Ureter (tissue), 1 donor: ENCODE measurements at places on chromosomes 4 and X.

DNA sequence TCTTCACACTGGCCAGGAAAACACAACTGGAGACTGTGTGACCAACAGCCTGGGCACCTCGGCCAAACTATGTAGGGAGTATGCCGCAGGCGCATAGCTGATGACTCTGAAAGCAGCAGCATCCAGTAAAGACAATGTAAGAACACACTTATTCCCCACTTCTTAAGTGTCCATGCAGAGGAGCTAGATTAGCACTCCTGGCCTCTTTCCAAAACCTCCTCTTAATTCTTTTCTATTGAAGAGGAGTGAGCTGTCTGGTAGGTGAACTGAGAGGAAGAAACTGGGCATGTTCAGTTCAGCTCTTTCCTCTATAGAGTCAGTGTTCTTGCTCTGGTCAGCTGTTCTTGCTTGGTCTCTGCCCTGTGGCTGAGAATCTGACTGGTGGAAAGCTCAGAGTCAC lies 21.1 kb downstream of the NMU start:
- no peak for DNase-seq

DNA sequence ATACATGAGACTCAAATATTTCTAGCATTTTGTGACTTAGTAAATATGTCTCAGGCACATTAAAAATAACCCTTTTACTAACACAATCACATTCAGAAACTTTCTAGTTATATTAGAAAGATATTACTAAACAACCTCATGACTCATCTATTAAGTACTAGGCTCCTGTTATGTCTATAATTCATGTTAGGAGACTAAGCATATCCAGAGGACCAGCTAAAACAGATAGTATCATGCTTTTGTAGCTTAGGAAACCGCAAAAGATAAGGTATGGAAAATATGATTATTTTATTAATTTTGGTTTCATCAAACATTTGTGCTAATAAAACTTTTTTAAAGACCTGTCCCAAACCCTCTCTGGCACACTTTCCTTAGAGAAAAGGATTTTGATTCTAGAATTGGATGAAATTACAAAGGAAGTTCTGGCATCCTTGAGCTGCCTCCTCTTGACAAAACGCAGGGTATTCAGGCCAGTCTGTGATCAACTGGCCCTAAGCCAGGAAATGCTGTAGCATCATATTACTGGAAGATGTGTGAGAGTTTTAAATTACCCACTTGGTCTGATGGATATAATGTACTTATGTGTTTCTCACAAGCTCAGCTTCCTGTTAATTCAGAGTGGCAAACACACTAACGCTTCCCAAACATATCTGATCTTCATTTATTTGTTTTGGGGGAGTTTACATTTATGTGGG lies 60.4 kb downstream of the NRK start:
- DNase-seq: no peak

DNA sequence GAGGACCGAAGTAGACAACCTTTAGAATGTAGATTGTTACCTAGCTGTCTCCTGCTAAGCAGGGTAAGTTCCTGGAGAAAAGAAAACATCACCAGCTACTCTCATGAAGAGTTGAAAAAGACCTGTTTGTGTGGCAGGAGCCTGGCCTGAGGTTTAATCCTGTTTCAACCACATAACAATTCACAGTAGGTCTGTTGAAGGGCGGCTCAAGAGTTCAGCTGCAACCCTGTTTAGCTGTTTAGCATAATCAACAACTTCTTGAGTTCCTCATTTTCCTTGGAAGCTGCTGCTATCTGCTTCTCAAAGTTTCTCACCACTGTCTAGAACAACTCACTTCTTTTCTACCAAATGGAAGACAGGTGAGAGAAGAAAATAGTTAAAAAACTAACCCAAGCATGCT lies 170.4 kb upstream of the TET2 start:
- DNase-seq: no peak

- DNase-seq: no peak
Observed at GRCh38 chr4:186318481-186318880, 52.5 kb downstream of the F11 start.

DNA sequence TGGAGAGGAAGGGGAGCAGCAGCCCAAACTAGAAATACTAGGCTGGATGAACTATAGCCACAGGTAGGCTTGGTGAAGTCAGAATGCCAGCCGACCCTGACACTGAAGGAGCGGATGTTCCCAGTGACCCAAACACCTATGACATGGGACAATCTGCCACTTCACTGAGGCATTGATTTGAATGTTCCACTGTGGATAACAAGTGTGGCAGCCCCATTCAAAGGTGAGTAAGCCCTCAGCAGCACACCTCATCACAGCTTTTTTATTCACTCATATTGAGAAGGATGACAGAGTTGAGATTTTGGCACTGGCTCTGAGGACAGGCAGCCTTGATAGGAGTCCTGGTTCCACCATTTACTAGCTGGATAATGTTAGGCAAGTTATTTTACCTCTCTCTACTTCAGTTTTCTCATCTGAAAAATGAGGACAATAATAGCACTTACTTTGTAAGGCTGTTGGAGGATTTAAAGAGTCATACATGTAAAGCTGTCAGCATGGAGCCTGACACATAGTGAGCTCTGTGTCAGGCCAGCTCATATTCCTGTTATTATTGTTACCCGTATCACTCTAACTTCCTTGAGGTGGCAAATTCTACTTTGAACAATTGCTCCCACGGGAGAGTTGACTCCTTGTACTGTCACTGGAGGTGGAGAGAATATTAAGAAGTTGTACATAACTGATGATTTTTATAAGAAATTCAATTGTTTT lies 114.6 kb downstream of the RASL11B start:
- no peak for DNase-seq

DNA sequence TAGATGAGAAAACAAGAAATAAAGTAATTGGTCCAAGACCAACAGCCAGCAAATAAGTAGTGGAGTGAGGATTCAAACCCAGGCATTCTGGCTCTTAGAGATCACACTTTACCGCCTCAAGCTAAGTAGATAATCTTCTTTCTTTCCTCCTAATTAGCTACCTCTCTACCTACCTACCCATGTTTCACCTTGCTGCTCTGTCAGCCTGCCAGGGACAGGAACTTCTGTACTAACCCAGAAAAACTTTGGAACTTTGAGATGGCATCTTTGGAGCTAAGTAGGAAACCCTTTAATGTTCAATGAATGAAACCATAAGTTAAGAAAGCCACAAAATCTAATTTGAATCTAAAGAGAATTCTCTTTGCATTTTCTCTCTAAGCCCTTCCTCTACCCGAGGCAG lies 145.2 kb downstream of the CHRNA9 start:
- no peak for DNase-seq

DNA sequence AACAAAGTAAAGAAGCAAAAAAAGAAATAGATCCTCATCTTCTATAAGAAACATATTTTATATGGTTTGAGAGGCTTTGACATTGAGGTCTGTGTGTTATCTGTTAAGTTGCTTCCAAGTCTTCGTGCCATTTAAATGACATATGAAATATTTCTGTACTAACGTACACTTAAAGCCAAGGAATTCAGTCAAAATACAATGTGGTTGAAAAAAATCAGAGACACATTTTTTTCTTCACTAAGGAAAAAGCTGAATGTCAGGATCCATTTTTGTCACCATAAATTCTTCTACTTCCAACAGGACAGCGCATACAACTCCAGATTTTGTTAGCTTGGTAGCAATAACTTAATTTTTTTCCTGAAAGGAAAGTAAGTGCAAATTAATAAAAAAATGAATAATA lies 168.5 kb downstream of the FAT4 start:
- no peak for DNase-seq

GRCh38 chr4:15327311-15328298 lies 100.2 kb upstream of the C1QTNF7 start:
- no peak for DNase-seq

GRCh38 chr4:113591982-113592381 lies 169.6 kb downstream of the CAMK2D start:
- DNase-seq: no peak

GRCh38 chrX:16711893-16712547 lies 449 bp downstream of the CTPS2 start:
- DNase-seq: no peak

DNA sequence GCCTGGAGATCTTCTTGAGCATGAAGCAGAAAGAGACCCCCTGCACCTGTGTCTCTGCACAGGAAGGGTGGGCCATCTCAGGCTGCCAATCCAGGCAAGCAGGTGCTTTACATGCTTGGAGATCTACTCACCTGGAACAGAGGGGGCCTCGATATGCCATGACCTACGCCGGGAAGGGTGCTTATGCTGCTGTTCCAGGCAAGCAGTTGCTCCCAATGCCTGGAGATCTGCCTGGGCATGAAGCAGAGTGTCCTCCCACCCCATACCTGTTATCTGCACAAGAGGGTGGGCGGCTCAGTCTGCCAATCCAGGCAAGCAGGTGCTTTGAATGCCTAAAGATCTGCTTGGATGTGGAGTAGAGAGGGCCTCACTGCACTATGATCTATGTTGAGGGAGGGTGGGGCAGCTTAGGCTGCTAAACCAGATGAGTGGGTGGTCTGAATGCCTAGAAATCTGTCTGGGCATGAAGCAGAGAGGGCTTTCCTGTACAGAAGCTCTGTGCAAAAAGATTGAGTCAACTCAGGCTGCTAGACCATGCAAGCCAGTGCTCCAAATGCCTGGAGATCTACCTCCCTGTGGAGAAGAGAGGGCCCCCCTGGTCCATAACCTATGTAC lies 104.5 kb upstream of the QRFPR start:
- no peak for DNase-seq

DNA sequence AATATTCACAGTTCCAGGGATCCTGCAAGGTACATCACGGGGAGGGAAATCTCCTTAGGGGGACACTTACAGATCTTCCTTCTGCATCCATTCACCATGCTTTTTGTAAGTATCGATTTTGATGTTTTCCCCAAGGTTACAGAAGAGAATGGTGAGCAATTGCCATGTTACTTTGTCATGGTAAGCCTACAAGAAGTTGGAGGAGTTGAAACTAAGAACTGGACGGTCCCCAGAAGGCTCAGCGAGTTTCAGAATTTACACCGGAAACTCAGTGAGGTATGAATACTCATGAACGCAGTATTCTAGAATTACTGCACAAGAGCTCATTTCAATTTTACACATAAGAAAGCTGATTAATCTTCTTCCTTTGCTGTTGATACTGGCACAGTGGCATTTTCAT lies 53.9 kb downstream of the LRP2BP start:
- no peak for DNase-seq

- DNase-seq: no peak
Observed at GRCh38 chr4:120071192-120071795, 4.6 kb upstream of the MAD2L1 start.

DNA sequence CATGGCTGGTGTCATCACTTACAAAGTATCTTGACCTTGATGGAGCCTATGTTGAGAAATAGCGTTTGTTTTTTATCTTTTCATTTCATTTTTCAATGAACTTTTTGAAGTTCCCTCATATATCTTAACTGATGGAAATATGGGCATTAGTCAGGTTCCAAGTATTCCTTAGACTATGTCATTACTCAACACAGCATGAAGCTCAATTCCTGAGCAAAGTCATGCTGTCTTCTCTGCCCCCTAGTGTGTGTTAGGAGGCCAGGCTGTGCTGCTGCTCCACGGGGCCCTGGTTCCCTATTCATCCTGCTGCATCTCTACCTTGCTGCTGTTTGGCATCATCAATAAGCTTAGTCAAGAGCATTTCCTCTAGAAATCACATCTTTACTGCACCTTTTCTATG lies 40.9 kb downstream of the GPR143 start:
- DNase-seq: no peak

GRCh38 chrX:69318651-69319340 lies 153.5 kb upstream of the PJA1 start:
- DNase-seq: peak; percentile 37

- no peak for DNase-seq
Observed at GRCh38 chrX:153321381-153322124, at the start of gene PNMA6F. PNMA6F (minus strand) TSS chrX:153321767; CDS start chrX:153320674, 1,093 bp downstream.

DNA sequence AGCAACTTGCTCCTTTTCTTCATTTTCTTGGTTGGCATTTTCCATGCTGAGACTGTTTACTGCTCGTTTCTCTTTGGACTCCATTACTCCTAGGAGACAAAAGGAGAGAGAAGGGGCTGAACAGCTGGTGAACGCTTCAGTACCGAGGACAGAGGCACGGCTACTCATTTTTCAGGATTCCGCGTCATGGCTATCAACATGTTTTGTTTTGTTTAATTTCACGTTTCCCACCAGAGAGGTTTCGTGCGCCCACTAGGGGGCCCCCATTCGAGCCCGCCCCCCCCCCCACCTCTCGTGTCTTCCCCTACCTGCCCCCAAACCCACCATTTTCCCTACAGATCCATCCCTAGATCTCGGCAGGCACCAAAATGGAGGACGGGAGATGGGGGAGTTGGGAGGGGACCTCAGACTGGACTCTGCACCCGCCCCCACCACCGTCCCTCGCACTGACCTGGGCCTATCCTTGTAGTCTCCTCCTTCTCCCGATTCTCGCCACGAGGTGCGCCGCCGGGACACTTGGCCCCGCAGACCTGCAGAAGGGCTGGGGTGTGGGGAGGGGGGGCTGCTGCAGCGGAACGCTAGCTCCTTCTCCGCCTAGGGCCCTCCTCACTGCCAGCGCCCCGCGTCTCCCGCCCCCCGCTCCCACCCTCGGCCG lies 653 bp downstream of the BEX1 start:
- no peak for DNase-seq

DNA sequence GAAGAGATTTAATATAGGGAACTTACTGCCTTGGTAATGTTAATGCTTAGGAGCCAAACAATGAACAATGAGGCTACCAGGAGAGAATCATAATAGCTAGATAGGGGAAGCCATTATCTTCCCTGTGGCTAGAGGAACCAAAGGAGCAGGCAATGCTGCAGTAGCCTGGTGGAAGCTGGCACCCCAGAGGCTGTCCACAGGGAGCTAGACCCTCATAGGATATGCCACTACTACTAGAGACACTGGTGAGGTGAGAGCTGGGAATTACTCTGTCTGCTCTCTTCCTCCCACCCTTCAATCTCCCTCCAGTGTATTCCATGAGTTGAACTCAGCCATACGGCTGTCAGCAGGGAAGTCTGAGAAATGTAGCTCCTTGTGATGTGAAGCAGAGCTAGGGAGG lies 601.4 kb downstream of the KCNIP4 start:
- no peak for DNase-seq

- DNase-seq: no peak
Observed at GRCh38 chr4:849478-850175, 23.7 kb upstream of the CPLX1 start.

GRCh38 chr4:170775851-170776250 lies 686.1 kb upstream of the AADAT start:
- no peak for DNase-seq

- no peak for DNase-seq
Observed at GRCh38 chr4:122703868-122704267, 28.6 kb upstream of the BBS12 start.

DNA sequence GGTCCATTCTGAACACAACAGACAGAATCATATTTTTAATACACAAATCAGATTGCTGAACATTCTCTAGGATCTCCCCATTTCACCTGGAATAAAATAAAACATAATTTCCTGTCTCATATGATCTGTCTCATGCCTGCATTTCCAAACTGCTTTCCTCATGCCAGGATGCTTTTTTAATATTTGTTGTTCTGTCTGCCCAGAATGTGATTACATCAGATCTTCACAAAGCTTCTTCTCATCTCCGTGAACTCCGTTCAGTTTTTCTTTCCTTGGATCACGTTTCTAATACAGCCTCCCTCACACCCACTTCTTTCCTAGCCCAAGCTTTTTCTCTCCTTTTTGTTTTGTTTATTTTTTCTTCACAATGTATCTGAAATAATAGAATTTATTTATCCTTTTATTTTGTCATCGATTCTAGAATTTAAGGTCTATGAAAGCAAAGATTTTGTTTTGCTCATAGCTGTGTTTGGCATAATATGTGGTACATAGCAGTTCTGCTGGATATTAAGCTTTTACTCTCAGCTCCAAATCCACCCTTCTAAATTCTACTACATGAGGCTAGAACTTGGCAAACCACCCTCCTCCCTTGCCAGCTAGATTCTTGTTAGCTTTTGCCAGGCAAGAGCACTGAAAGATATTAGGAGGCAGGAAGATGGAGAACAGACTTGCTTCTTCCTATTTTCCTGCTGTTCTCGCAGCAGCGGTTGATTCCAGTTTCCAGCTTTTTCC lies 165.5 kb upstream of the SLIT2 start:
- no peak for DNase-seq
